ENCODE measurements at places on chromosomes 2 and 18.

GRCh38 chr2:117071556-117072102, 742.9 kb upstream of the DDX18 start:
- no peak for DNase-seq

GRCh38 chr2:60926741-60927552, 45.6 kb downstream of the REL start:
- no peak for DNase-seq

- DNase-seq = no peak
Observed at GRCh38 chr18:48825101-48825745, 125.5 kb downstream of the SMAD7 start.

GRCh38 chr18:6286585-6286984, 128.1 kb downstream of the L3MBTL4 start:
- no peak for DNase-seq

DNA sequence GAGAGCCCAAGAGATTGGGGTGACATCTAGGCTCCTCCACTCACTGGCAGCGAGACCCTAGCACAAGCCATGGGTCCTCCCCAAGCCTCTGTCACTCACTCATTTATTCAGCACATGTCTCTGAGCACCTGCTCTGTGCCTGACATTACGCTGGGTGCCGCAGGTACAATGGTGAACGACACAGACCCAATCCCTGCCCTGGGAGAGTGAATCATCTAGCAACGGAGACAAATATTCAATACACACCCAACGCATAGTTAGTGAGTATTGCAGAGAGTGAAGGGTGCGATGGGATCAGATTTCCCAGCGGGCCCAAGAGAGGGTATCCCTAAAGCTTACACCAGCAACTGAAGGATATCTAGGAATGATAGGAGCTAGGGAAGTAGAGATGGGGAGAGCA, 45.5 kb downstream of the ZFP36L2 start:
- DNase-seq = no peak

- no peak for DNase-seq
Observed at GRCh38 chr2:224155896-224156295, 116.8 kb upstream of the SERPINE2 start.

- no peak for DNase-seq
Observed at GRCh38 chr18:67519592-67519991, 3.1 kb upstream of the DSEL start.

DNA sequence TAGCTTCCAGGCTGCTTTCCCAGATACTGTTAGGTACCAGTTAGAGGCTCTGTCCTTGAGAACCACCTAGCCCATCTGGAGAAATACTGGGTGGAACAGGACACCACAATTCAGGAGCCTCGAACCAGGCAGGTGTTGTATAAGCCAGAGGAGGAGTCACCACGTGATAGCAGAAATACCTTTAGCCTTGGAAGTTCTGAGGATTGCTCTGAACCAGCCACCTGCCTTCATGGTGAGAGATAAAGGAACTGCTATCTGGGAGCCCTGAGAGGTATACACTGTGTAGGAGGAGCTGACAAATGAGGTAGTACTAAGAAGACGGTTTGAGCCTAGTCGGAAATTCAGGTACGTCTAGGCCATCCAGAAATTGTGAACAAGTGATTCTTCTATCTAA, 7.6 kb upstream of the GPBAR1 start:
- DNase-seq = no peak

GRCh38 chr2:113212245-113213060, 38.7 kb downstream of the PSD4 start:
- DNase-seq = peak; percentile 36

DNA sequence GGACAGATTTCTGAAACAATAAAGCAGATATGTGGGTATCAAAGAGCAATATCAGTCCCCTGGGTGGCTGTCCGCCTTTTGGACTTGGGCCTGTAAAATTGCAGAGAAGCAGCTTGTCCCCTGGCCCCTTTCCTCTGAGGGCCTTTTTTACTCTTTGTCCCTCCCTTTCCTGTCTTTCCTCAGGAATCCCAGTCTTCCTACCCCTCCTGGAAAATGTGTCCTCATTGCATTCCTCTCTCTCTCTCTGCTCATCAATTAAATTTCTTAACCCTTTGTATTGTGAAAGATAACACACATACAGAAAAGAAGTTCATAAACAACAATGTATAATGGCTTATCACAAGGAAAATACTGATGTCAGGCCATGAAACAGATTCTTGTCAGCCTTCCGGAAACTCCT, 3.0 kb upstream of the GRB14 start:
- DNase-seq = no peak

- DNase-seq = no peak
Observed at GRCh38 chr2:180446492-180446891, 439.4 kb upstream of the CWC22 start.

- no peak for DNase-seq
Observed at GRCh38 chr2:234999740-235000425, 48.1 kb downstream of the SH3BP4 start.

DNA sequence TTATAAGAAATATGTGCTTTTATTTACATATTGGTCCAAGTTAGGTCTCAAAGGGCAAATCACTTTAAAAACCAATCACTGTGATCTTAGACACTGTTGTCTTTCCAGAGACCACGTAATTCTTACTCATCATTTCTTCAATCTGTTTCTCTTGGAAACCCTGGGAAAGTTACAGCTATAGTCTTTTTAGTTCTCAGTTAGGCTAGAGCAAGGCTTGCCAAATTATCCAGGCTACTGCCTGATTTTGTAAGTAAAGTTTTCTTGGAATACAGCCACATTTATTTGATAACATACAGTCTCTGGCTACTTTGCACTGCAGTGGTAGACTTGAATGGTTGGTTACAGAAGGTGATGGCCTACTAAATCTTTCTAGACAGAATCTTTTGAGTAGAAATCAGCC, 106.0 kb downstream of the KIAA1328 start:
- DNase-seq = no peak

GRCh38 chr2:71494523-71495155, 41.3 kb downstream of the DYSF start:
- no peak for DNase-seq

DNA sequence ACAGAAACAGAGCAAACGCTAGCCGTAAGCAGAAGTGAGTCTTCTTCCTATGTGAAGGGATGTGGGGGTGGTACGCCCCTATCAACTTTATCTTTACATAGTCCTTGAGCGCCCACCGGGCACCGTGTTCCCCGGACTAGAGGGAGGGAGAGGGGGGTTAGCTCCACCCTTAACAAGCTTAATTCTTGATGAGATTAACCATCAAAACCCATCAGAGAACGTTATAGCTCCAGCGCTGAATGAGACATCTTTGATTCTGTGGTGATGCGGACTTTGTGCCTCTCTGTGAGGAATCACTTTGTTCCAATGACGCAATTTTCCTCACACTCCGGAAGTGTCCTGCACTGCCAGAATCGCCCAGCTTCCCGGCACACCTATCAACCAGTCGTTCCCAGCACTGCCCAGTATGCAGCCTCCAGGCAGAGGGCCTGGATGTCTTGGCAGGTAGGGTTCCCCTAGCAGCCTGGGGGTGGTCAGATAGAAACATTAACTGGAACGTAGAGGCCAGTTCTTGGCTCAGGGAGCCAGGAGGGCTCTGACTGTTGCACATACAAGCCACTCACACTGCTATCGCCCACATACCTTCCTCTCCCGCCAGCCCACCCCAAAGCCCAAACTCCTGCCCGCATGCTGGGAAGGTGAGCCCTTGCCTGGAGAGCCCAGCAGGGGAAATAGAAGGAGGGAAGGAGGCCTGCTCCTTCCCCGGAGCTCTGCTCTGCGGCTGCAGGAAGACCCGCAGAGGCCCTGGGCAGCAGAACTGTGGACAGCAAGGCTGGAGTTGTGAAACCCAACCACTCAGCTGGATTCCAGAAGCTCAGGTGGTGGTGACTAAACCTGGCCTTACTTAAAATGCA, 1.9 kb upstream of the ODC1 start:
- DNase-seq = no peak

DNA sequence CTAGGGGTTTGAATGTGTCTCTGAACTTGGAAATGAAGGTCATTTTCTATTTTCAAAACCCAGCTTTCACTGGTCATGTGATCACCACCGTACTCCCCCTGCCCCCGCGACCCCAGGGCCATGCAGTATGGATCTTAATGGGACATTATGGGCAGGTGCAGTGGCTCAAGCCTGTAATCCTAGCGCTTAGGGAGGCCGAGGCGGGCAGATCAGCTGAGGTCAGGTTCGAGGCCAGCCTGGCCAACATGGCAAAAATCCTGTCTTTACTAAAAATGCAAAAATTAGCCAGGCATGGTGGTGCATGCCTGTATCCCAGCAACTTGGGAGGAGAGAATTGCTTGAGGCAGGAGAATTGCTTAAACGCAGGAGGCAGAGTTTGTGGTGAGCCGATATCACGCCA, 77.3 kb downstream of the ITGB1BP1 start:
- DNase-seq = no peak

Data from left ventricle myocardium inferior (tissue), 1 donor.